ENCODE measurements at places on chromosomes 6 and 20.
A peak's percentile ranks its signal among the peaks of the same experiment; 100 is the strongest.

DNA sequence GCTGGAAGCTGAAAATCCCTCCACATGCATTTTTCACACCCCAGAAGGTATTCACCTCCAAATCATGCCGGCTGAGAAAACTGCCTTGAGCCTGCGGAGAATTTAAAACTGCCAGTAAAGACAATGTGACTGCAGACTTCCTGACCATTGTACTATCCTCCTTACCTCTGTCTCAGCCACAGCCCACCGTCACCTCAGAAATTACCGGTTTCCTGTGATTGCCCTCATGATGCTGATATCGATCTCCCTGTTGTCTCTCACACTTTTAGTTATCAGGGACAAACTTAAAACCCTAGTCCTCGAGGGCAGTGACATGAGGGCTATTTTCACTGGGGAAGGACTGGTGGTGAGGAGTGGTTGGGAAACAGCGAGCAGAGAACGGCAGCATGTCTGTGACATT, 30.2 kb upstream of the FOXQ1 start:
- no peak for DNase-seq

GRCh38 chr20:22977047-22977785, 57.9 kb upstream of the SSTR4 start:
- DNase-seq: no peak

- no peak for DNase-seq
Observed at GRCh38 chr20:48064929-48065328, 279.6 kb upstream of the SULF2 start.

GRCh38 chr20:41738604-41739206, 120.5 kb upstream of the CHD6 start:
- DNase-seq: peak; percentile 15

DNA sequence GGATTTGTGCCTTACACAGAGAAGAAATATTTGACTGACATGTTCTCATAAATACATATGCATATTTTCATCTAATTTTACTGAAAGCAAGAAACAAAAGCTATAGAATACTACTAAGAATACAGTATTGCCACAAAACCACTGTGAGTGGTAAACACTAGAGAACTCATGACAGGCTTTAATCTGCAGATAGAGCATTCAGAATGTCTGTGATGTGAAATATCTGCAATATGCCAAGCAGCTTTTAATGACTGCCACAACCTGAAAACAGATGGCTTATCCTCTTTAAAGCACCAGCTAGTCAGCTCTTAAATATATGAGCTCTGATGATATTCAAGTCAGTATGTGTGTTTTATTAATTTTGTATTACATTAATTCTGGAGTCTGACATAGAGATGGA, 3.4 kb downstream of the NAPB start:
- DNase-seq: no peak

DNA sequence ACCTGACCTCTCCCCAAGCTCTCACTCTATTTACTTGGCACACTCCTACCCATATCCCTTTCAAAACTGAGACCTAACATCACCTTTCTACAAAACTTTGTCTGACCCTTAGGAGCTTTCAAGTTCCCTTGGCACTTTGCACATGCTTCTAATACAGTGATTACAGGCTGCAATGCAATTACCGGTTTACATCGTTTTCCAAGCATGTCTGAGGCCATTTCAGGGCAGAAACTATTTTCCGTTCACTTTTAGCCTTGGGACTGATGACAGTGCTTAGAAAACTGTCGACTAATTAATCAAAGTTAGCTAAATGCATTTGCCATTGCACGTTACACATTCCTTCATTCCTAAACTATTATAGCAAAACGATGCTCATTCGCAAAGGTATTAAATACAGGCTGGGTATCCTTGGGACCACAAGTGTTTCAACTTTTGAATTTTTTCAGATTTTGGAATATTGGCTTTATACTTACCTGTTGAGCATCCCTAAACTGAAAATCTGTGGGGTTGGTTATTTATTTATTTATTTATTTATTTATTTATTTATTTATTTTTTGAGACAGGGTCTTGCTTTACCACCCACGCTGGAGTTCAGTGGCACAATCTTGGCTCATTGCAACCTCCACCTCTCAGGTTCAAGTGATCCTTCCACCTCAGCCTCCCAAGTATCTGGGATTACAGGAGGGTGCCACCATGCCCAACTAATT, 3.3 kb downstream of the RARS2 start:
- DNase-seq: no peak

- no peak for DNase-seq
Observed at GRCh38 chr20:2297357-2297728, 1.5 kb downstream of the TGM3 start.

- no peak for DNase-seq
Observed at GRCh38 chr6:30889921-30890645, 5.8 kb downstream of the DDR1 start.

DNA sequence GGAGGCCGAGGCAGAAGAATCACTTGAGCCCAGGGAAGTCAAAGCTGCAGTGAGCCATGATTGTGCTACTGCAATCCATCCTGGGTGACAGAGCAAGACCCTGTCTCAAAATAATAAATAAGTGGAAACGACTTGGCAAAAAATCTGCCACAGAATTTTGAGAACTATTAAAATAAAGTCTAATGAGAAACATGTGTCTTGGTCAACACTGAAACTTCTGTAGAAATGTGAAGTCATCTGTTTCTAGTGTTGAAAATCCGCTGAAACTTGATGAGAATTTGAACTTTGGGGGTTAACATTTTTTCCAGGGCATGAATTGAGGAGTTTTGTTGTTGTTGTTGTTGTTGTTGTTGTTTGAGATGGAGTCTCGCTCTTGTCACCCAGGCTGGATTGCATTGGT, 29.0 kb upstream of the BCLAF1 start:
- no peak for DNase-seq

DNA sequence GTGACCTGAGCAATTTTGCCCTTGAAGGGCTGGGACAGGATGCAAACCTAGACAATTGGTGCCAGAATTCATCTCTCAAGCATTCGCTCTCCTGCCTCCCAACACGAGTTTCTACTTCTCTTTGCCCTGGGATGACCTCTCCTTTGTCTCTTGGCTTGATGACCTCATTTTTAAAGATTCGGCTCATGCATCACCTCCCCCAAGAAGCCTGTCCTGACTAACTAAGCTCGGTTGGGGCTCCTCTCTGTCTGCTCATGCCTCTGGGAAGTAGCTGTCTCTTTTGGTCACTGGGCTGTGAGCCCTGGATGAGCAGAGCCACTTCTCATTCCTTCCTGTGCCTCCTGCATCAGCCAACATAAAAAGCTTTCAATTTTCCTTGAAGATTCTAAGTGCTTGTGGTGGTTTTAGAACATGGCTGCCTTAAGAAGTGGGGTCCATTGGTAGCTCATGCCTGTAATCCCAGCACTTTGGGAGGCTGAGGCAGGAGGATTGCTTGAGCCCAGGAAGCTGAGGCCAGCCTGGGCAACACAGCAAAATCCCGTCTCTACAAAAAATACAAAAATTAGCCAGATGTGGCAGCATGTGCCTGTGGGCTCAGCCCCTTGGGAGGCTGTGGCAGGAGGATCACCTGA, 11.1 kb upstream of the TCF15 start:
- DNase-seq: no peak

GRCh38 chr6:111199935-111200334, 112.6 kb downstream of the SLC16A10 start:
- no peak for DNase-seq

GRCh38 chr6:13045676-13046075, 282.7 kb downstream of the TBC1D7 start:
- DNase-seq: no peak

- no peak for DNase-seq
Observed at GRCh38 chr6:135311446-135312200, 130.5 kb downstream of the MYB start.

DNA sequence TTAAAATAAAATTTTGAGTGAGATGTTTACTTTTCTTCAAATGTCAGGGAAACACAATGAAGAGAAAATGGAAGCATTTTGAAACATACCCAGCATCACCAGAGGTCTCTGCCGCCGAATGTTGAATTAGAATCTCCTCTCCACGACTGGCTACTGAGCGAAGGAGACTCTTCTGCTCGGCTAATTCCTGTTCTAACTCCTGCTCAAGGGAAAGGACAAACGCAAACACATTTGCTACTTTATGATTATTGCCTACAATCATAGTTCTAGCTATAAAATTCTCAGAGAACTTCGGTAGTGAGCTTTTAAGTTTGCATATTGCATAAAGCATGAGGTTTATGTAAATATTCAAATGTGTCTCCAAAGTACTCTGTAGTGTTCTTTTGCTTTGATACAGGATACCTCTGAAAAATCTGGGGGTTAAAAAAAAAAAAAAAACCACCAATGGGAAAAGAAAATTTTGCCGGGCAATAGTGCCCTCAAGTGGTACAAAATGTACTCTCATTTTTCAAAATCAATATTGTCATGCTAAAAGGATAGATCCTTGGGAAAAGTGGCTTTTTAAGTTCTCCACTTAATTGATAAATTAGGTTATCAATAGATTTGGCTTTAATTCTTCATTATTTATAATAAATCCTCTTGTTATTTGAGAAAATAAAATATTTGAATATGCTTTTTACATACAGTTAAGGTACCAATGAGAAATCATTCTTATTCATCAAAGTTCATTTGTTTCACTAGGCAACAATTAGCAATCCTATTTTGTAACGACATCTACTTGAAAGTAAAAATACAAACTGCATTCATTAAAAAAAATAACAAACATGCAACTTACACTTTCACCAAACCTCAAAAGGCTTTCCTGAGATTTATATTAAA, 369.0 kb downstream of the SYNE1 start:
- DNase-seq: no peak
